Activated T-cell treated with anti-CD3 and anti-CD28 coated beads, Interleukin-2, amount 50 U/mL, for 72 hours (primary cell): ENCODE measurements at places on chromosomes 2 and 18. TPM values are rescaled to one million over a fixed set of nuclear protein-coding genes. Genes with fewer than 3 reads are reported as not detected.
A peak's percentile ranks its signal among the peaks of the same experiment; 100 is the strongest.

IL1RL2 gene
- total RNA-seq: 1.4 TPM

DNA sequence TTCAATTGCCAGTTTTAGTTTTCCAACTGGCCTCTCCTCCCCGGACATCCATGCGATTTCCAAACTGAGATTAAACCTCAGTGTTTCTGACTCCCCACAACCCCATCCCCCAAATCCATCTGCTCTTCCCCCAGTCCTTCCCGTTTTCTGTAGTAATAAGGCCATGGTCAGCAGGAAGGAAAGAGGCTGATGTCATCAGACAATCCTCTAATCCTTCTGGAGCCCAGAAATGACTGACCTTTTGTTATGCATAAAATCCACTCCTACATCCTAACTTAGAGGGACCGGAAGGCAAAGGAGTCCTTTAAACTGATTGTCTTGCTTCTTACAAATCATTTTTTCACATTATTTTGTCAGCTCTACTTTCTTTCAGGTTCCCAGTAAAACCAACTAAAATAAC, 155.8 kb downstream of the INO80D start:
- DNase-seq: no peak

GRCh38 chr2:101827246-101827645, 129.7 kb downstream of the MAP4K4 start:
- no peak for DNase-seq

DNA sequence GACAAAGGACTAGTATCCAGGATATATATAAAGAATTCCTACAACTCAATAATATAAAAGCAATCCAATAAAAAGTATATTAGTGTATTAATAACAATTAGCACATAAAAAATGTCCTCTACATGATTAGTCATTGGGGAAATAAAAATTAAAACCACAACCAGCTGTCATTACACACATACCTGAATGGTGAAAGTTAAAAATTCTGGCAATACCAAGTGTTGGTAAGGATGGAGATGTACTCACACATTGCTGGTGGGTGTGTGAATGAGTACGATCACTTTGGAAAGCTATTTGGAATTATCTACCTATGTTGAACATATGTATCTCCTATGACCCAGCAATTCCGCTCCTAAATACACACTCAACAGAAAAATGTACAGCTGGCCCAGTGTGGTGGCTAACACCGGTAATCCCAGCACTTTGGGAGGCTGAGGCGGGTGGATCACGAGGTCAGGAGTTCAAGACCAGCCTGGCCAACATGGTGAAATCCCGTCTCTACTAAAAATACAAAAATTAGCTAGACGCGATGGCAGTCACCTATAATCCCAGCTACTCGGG, 14.3 kb upstream of the NOL10 start:
- no peak for DNase-seq

- DNase-seq: peak; percentile 21
Observed at GRCh38 chr18:8705961-8706790, 820 bp downstream of the MTCL1 start.
